ENCODE measurements at places on chromosomes 5 and 9. TPM values are rescaled to one million over a fixed set of nuclear protein-coding genes. Genes with fewer than 3 reads are reported as not detected.

PRSS3 gene
- 22.4 TPM for total RNA-seq

CMBL gene
- total RNA-seq = 14.0 TPM

ALDOB gene
- total RNA-seq = 0.12 TPM

IFNA21 gene
- total RNA-seq = not detected

PPP1R26 gene
- 22.9 TPM for total RNA-seq

Data from uterine smooth muscle cell (primary cell).